ENCODE measurements at places on chromosomes 6 and 20.
A peak's percentile ranks its signal among the peaks of the same experiment; 100 is the strongest.

DNA sequence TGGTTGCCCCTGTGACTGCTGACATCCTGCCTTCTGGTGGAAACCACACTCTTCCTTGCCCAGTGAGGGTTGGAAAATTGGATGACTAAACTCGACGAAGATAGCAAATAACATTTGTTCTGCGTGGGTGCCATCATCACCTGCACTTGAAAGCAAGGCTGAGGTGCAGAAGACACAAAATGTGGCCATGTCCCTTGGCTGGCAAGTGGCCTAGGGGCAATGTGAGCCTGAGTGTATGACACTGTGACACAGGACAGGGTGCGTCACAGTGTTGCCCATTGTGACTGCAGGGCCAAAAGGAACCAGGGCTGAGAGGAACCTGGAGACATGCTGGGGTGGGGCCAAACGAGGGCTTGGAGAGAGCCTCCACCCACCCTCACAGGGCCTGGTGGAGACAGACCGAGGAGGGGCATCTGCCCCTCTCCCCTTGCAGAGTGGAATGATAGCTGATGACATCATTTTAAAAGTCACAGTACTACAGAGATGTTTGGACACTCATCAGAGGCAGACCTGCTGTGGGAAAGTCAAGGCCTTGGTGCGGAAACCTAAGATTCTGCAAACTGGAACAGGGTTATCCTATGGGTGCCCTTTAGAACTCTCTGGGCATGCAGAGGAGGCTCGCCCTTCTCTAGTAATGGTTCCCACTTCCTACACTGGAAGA, 12.8 kb upstream of the HLA-F start:
- no peak for DNase-seq

DNA sequence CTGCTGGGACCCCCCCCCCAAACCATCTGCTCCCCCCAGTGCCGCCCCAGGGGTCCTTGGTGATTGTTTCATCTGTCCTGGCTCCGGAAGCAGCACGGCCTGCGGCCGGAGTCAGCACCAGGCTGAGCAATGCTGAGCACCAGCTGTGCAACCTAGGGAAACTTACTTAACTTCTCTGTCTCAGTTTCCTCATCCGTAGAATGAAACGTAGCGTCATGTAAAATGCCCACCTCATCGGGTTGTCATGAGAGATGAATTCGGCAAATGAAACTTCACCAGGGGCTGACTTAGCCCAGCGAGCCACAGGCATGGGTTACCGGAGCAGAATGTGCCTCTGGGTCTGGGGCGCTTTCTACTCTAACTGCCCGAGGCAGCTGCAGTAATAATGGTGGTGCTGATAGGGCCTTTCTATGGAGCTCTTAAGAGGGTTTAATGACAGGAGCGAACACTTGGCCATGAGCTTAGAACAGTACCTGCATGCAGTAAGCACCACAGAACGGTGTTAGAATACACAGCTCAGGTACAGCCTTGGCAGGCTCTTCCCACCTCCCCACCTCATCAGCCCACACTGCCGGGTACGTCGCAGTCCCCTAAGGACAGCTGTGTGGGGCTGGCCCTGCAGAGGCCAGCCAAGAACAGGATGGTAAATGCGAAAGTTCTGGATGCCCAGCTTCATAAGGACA, 1.7 kb downstream of the THBS2 start:
- no peak for DNase-seq

- no peak for DNase-seq
These were observed 5.0 kb downstream of the SERPINB6 start for GRCh38 chr6:2966347-2966746.

GRCh38 chr6:157332813-157333212, 9.5 kb upstream of the TMEM242 start:
- no peak for DNase-seq

- DNase-seq: no peak
These were observed 503.6 kb downstream of the MMUT start for GRCh38 chr6:48959251-48960060.

- peak; percentile 99 for DNase-seq
These were observed 25.1 kb downstream of the NEDD9 start for GRCh38 chr6:11207199-11207968.

DNA sequence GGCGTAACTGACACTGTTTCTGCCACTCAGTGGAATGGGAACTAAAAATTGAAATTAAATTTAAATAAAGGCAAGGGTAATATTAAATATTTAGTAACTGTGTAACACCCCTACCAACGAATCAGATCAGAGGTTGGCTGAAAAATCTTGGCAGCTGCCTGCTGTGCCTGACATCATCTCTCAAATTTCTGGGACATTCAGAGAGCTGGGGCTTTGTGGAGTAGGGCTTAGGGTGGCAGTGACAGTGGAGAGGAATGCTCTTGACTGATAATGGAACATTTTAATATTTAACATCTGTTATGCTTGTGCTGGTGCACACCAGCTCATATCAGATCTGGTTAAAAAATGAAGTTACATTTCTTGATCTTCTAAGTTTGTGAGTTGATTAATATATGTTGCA, 62.2 kb downstream of the RFPL4B start:
- DNase-seq: peak; percentile 29

- no peak for DNase-seq
These were observed 147.0 kb downstream of the CDKAL1 start for GRCh38 chr6:20681243-20681684.

Data from fibroblast of skin of right quadriceps (primary cell).